Colonic mucosa (tissue), 4 donors: ENCODE measurements at places on chromosomes 12 and 14.

GRCh38 chr12:17579205-17580026 is 510.6 kb downstream of the RERGL start:
- DNase-seq, result no peak

- no peak for DNase-seq
These were observed 841 bp downstream of the GLI1 start for GRCh38 chr12:57460468-57460784.

DNA sequence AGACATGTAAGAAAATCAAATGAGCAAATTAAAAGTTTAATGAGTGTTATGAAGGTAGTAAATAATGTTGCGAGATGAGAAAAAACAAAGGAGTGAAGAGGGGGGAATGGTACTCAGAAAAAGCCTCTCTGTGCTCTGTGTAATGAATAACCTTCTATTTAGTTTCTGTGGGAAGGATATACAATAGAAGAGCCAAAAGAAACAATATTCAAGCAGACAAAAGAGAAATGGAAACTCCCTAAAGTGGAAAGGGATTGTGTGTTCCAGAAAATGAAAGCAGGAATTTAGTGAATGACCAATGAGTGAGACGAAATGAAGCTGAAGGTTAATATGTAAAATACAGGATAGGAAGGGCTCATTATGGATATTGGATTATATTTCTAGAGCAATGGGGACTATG is 18.5 kb downstream of the OR4K1 start:
- DNase-seq, result no peak

DNA sequence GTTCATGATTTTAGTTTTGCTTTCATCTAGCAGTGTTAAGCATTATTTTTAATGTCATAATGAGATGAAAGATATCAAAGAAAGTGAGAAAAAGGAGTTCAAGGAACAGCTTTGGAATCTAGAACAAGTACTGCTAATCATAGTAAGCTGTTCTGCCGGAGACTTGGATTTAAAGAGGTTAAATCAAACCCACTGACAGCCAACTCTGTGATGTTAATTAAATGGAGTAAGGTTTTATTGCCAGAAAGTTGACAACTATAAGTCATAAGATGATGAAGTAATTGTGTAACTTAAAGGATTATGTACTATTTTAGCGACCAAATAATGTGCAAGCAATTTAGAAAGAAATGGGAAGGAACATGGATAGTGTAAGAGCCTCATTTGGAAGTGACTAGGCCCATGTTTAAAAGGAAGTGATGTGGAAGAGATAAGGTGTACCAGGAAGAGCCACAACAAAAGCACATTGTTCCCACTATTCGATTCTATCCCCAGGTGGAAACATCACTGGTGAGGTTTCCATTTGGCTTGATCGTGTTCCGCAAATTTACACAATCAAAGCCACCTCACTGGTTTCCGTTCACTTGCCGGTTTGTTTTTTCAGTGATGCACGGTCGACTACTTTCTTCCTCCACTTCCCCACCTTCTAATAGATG is 388.5 kb downstream of the PAWR start:
- DNase-seq, result no peak
